ENCODE measurements at places on chromosomes 1 and 21.

DNA sequence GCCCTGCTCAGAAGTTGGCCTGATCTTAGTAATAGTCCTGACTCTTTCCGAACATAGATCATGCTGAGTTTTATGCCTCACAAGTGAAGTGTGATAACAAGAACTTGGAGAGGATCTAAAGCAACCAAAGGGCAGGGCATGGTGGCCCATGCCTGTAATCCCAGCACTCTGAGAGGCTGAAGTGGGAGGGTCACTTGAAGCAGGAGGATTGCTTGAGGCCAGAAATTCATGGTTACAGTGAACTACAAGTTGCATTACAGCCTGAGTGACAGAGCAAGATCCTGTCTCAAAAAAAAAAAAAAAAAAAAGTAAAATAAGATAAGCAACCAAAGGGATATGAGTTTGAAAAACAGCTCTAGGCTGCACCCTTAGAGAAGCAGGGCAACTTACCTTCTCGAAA, 18.5 kb upstream of the BCL9 start:
- DNase-seq = no peak

- no peak for DNase-seq
These were observed 77.8 kb downstream of the ITPKB start for GRCh38 chr1:226661271-226661670.

DNA sequence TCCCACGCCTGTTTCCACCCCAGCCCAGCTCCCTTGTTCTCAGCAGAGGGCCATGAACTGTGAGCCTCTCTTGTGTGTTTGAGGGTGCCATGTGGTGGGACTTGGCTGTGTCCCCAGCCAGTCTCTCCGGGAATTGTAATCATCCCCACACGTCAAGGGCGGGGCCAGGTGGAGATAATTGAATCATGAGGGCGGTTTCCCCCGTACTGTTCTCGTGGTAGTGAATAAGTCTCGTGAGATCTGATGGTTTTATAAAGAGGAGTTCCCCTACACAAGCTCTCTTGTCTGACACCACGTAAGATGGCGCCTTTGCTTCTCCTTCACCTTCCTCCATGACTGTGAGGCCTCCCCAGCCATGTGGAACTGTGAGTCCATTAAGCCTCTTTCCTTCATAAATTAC, 57.2 kb upstream of the COL6A2 start:
- peak; percentile 5 for DNase-seq

GRCh38 chr1:151549199-151549598, 9.1 kb downstream of the TUFT1 start:
- DNase-seq = no peak

- DNase-seq = no peak
These were observed 8.3 kb upstream of the AIM2 start for GRCh38 chr1:159084867-159085266.

DNA sequence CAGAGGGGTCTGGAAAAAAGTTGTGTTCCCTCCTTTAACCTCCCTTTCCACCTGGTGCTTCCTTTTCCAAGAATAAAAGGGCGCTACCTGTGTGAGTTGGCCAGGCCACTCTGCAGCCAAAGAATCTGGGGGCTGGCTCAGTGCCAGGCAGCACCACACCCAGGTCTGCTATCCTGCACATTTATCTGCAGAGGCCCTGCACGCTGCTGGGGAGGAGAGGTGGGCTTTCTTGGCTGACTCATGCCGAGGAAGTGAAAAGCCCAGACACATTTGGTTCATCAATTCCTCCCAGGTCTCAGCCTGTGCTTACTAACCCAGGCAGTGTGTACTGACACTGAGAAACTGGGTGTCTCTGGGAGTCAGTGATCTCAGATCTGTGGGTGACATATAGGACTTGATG, 79.8 kb upstream of the F3 start:
- peak; percentile 2 for DNase-seq

- no peak for DNase-seq
These were observed 47.9 kb downstream of the LAMC1 start for GRCh38 chr1:183070923-183071618.

GRCh38 chr1:42759114-42759513, 7.7 kb downstream of the P3H1 start:
- DNase-seq = no peak

DNA sequence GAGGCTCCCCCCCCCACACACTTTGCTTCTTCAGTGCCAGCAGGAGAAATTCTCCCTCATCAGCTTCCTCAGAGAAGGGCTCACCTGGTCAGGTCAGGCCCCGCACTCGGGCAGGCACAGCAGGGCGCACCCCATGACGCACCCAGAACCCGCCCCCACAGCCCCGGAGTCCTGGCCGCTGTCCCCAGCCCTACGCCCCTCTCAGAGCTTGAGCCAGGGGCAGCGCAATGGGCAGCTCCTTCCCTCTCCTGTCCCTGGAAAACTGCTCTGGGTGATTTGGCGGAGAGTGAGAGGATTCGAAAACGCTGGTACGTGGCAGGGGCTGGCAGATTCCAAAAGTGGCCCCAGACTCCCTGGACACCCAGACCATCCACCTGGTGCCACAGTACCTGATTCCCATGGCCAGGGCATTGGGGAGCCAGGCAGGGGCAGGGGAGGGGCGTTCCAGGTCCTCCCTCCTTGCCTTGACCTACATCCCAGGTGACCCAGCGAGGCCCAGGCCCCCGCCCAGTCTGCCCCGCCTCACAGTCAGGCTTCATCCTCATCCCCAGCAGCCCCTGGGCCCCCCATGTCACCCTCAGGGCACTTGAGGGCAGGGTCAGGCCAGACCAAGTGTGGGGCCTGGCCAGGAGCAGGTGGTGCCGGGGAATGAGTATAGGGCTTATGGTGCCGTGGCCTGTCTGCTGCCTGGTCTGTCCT, 23.7 kb downstream of the RRP1 start:
- DNase-seq = no peak

- DNase-seq = no peak
These were observed 34.6 kb upstream of the DOCK7 start for GRCh38 chr1:62722796-62723195.

DNA sequence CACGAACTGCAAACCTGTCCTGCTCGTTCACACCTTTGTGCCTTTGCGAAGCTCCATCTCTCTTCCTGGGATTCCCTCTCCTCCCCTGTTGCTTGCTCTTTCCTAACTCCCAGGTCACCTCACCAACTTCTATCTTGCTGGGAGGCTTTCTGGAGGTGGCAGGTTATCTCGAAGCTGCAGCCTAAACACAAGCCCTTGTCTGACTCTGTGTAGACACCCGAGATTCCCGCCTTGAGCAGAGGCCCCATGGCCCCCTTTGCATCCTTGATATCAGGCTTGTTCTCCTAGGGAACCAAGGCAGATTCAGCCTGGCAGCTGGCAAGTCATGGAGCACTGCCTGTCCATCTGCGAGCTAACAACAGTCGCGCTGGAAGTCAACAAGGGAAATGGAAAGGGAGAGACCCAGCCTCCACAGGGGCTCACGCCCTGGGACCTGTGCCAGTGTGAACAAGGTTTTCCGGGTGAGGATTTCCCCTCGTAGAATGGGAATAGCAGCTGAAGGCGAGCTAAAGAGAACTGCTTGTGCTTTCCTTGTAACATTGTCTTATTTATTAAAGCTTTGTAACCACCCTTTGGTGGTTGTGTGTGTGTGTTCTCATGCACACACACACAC, 109.5 kb upstream of the JUN start:
- peak; percentile 68 for DNase-seq

DNA sequence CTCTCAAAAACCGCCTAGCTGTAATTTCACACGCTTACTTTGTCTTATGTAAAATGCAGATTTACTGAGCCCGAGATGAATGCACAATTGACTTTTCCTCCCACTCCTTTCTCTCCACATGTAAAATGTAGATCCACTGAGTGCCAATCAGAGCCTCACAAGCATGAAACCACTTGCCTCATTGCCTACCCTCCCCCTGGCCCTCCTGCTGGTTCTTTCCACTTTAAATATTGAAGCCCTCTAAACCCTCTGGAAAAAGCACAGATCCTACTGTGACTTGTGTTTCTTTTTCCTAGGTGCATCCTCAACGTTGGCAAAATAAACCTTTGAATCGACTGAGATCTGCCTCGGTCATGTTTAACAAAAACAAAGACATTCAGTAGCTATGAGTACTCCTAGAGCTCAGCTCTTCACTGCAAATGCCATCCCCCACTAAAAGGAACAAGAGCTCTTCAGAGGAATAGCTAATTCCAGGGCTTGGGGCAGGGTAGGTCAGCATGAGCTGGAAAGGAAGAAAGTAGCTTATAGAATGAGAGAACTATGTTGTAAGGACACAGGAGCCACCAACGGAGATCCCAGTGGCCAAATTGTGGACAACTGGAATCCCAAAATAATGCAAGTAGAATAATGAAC, 365.5 kb upstream of the RUNX1 start:
- DNase-seq = no peak

DNA sequence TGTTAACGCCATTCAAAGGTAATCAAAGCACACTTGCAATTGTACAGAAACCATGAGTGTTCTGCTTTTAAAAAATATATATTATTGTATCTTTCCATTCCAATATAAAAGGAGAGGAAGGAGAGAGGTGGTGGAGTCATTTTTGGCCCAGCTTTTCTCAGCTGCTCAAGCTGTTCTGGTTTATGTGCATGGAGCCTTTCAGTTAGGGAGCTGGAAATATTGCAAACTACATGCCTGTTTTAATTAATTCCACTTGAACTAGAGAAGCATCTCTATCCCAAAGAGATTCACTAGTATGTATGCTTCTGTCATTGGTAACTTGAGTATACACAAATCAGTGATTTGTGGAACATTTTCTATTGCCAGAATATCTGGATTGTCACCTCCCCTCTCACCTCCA, 28.5 kb upstream of the C1orf105 start:
- DNase-seq = no peak

DNA sequence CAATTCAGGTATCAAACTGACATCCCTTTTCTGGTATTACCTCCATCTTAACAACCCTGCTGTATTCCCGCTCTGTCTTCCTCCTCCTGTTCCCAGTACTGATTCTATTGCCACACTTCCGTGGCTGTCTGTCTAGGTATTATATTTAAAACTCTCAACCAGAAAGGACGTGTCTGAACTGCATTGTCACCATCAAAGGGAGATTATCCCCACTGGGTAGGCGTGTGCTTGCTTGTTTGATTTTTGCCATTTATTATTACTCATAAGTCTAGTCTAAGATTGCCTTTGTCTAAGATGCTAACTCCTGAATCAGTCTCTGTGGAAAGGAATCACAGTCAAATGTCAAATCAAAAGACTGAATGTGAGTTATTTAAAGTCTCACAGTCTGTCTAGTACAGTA, 650.1 kb downstream of the KCNT2 start:
- no peak for DNase-seq

DNA sequence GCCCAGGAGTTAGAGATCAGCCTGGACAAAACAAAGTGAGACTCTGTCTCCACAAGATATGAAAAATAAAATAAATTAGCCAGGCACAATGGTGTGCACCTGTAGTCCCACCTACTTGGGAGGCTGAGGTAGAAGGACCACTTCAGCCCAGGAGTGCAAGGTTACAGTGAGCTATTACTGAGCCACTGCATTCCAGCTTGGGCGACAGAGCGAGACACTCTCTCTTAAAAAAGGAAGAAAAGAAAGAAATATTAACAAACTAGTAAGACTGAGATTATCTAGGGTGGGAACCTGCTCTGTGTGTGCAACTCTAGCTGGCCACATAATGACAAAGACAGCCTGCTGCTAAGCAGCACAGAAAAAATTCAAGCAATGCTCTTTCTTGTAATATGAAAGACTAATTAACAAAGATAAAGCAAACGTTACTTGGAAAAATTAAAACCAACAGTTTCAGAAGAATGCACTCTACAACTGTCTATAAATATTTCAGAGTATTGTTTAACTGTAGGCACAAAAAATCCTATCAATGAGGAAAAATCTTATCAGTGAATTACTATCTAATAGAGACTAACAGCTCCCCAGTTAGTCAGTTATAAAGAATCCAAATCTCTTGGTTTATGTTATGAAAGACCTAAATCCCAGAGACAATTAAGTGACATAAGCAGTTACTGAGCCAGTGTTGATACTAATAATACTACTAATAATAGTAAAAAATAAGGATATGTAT, 74.5 kb downstream of the ENAH start:
- DNase-seq = no peak

- DNase-seq = no peak
These were observed 282 bp upstream of the LYPLAL1 start for GRCh38 chr1:219173434-219173757.

GRCh38 chr1:156157966-156158365, 4.6 kb downstream of the SEMA4A start:
- DNase-seq = no peak

DNA sequence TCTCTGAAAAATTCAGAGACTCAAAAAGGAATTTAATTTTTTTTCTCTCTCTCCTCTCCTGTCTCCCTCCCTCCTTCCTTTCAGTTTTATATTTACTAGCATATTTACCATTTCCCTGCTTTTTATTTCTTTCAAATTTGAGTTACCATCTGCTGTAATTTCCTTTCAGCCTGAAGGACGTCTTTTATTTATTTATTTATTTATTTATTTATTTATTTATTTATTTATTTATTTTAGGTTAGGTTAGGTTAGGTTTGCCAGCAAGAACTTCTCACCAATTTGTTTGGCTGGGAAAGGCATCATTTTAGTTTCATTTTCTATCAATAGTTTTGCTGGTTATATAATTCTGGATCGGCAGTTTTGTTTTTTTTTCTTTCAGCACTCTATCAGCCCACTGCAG, 231.7 kb upstream of the ZRANB2 start:
- no peak for DNase-seq

DNA sequence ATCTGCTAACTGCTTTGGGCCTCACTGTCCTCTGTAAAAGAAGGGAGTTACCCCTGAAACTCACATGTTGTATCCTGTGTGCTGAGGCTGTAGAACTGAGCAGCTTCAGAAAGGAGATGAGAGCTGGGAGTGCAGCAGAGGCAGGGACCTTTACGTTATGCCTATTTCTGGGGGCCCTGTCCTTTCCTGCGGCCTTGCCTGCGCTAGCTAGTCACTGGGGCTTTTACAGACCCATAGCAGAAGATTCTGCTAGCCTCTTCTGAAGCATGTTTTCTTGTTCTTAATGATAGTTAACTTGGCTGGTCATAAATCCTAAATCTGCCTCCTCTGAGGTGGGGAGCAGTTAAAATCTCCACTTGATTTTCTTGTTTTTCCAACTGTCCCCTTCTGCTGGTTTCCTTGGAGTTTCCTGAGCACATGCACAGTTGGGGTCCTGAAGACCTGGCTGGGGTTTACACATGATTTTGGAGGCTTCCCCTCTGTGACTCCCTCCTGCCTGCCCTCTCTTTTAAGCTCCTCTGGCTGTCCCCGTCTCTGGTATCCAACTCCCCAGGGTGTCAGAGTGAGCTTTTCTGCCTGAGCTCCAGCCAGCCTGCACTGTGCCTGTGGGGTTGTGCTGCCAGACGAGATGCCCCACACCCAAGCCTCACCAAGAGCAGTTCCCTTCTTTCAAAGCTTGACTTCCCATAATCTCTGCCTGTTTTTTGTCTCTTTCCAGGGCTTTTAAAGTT, 76.6 kb downstream of the NOS1AP start:
- no peak for DNase-seq

DNA sequence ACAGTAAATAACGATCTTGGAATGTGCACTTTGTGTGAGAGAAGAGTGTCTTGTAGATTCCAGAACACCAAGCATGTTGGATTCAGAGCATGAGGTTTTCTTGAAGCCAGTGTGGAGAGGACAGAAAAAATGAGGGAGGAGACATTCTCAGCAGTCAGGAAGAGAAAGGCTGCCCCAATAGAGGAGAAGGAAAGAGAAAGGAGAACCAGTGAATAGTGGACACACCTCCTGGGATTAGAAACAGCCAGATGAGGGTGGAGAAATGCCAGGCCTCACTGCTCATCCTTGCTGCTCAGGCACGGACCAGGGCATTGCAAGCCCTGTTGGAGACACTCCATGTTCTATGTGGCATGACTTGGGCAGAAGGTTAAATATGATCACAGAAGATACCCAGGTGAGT, 69.0 kb upstream of the KAZN start:
- no peak for DNase-seq
